Thymus (tissue), 14 donors: ENCODE measurements at places on chromosomes 6 and 20.

DNA sequence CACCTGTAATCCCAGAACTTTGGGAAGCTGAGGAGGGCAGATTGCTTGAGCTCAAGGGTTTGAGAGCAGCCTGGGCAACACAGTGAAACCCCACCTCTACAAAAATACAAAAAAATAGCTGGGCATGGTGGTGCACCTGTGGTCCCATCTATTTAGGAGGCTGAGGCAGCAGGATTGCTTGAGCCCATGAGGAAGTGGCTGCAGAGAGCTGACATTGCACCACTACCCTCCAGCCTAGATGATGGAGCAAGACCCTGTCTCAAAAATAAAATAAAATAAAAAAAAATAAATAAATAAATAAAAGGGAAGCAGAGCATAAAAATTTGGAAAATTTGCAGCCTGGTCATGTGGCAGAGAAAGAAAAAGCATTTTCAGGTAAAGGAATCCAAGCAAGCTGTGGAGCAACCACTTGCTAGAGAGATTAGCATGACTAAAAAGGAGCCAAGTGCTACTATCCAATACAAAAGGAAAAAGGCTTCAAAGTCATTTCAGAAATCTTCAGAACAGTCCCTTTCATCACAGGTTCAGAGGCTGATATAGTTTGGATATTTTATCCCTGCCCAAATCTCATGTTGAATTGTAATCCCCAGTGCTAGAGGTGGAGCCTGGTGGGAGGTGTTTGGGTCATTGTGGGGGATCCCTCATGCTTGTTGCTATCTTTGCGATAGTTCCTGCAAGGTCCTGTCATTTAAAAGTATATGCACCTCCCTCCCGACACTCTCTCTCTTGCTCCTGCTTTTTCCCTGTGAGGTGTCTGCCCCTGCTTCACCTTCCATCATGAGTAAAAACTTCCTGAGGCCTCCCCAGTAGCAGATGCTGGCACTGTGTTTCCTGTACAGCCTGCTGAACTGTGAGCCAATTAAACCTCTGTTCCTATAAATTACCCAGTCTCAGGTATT is 11.2 kb upstream of the TTK start:
- no peak for DNase-seq

DNA sequence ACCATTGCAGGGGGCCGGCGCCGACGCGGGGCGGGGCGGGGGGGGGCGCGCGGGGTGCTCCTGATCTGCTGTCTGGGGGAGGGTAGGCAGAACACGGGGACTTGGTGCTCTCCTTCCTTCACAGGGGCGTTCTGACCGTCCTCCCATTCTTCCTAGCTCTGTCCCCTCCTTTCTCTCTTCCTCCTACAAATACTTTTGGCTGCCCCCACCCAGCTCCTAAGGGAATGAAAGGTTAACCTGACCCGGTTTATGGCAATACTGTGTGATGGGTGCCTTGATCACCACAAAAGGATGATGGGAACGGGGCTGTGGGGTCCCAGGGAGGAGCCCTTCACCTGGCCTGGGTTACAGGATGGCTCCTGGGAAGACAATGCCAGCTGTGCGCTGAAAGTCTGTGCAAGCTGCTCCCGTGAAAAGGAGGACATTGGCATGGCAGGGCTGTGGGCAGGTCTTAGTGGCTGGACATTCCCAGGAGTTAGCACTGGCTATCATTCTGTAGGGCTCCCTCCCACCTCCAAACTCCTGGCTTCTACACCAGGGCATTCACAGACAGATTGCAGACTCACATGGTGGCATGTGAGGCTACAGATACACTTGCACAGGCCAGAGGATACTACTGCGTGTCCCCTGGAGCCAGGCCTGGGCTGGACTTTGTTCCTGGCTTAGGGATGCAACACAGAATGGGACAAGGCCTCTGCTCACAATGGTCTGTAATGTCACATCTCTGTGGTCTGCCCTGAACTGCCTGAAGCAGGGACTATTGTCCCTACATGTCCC is 1.9 kb upstream of the TPD52L2 start:
- no peak for DNase-seq

- DNase-seq = no peak
Measured at GRCh38 chr6:27407153-27407814, 18.7 kb downstream of the ZNF391 start.

GRCh38 chr6:159473475-159474263 is 219.4 kb downstream of the SOD2 start:
- no peak for DNase-seq

GRCh38 chr6:158781692-158782373 is 37.3 kb downstream of the EZR start:
- no peak for DNase-seq

GRCh38 chr6:169638915-169639314 is 62.9 kb downstream of the WDR27 start:
- DNase-seq = no peak

- DNase-seq = no peak
Measured at GRCh38 chr6:158799051-158799792, 19.9 kb downstream of the EZR start.

DNA sequence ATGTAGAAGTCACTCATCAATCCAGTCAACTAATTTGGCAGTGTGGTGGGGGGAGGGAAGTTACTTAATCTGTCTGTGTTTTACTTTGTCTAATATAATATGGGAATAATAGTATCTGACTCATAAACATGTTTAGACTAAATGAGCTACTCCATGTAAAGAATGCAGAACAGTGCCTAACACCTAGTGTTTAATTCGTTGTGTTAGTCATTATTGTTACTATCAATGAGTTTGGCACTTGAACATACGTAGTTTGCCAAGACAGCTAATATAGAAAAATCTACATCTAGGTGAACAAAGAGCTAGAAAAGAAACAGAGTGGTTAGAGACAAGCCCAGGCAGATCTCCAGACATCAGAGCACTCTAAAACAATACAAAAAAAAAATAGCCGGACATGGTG is 49.1 kb downstream of the IRAK1BP1 start:
- DNase-seq = no peak

DNA sequence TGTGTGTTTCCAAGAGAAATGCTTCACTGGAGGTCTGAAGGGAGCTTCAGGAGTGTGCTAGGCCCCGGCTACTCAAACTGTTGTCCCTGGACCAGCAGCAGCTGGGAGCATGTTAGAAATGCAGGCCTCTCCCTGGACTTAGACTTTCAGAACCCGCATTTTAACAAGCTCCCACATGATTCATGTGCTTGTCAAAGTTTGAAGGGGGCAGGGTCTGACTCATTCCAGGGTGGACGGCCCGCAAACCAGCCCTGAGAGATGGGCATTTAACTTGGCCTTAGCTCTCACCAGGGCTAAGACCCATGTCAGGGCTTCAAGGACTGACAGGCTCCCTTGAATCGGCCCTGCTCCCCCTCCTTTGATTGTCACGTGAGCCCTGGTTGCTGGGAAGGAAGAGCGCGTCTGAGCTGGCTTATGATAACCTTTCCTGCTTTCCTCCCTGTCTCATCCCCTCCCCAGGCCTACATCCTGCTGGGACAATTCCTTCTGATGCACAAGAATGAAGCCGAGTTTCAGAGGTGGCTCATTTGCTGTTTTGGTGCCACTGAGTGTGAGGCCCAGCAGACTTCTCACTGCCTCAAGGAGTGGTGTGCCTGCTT is 35.5 kb downstream of the BANF2 start:
- no peak for DNase-seq

- DNase-seq = no peak
Measured at GRCh38 chr6:25960734-25961133, 1.9 kb upstream of the TRIM38 start.

GRCh38 chr20:60928341-60928740 is 323.7 kb upstream of the CDH4 start:
- DNase-seq = no peak

DNA sequence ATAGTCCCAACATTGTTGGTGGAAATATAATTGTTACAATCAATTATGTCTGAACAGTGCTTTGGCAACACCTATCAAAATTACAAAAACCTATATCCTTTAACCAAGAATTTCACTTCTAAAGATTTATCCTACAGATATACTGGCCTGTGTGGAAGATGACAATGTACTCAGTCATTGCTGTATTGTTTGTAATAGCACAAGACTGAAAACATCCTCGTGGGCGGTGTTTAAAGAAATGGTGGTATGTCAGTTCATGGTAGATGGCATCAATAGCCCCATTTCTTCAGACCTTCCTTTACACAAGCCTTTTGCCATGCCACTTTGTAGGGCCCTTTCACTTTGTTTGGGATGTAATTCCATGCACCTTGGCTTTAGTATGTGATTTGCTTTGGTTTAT is 9.8 kb upstream of the TPBG start:
- no peak for DNase-seq

DNA sequence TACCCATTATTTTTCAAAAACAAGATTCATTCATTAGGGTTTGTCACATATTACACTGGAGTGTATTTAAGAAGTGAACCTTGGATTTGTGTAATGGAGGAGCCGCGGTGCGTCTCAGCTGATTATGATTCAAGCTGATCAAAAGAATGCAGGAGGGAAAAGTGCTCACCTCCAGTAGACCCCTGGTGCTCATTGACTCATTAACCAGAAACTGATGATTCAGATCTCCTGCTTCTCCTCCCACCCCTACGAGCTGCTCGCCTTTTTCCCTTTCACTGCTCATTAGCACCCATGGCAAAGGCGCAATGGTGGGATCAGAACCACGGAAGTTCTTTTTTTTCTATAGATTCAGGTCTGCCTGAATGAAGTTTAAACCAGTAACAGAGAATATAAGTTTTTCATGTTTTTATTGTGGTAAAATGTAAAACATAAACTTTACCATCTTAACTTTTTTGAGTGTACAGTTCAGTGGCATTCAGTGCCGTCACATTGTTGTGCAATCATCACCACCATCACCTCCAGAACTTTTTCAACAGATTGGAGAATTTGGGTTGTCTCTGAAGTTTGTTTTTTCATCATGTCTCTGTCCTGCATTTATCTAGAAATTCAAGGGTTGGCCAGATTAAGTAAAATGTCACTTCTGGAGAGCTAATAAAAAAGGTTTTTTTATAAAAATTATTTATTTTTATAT is 101.6 kb downstream of the LINC00237 start:
- DNase-seq = no peak

- DNase-seq = no peak
Measured at GRCh38 chr6:10730254-10730653, 7.4 kb downstream of the TMEM14C start.

DNA sequence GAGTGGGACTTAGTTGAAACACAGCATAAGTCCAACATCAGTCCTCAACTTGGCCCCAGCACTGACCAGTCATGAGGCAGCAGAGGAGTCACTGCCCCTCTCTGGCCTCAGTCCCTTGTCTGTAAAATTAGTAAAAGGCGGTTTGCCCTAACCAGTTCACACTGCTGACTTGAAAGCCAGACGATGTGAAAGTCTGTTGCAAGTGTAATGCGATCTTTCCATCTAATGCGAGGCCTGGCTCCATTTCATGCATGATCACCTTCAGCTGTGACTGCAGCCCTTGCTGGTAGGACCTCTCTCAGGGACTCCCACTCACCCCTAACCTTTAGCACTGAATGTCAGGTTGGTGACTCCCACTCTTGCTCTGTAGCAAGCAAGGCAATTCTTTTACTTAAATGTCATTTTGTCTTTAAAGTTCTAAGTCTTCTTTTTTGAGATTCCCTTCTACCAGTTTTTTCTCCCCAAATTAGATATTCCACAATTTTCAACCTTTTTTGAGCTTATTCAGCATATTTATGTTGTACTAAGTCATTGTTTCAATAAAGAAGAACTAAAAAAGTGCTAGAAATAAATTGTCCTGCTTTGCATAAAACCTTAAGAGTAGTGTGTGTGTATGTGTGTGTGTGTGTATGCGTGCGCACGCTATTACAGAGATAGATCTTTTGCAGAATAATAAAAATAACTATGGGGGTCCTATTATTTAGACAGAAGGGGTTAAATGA is 245.5 kb downstream of the PACRG start:
- no peak for DNase-seq

DNA sequence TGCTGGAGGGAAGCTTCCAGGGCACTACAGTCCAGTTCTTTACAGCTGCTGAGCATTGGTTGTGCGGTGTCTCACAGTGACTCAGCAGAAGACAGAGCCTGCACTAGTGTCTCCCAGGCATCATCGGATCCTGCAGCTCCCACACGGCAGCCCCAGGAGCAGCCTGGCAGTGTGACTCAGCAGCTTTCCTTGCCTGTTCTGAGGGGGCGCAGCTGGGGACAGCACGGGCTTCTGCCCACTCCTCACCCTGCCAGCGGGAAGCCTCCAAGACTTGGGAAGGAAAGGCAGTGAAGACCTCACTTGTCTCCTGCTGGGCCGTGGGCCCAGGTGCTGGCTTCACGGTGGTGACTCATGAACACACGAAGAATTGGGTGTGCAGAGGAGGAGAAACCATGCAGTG is 165.4 kb downstream of the SYNDIG1 start:
- no peak for DNase-seq

DNA sequence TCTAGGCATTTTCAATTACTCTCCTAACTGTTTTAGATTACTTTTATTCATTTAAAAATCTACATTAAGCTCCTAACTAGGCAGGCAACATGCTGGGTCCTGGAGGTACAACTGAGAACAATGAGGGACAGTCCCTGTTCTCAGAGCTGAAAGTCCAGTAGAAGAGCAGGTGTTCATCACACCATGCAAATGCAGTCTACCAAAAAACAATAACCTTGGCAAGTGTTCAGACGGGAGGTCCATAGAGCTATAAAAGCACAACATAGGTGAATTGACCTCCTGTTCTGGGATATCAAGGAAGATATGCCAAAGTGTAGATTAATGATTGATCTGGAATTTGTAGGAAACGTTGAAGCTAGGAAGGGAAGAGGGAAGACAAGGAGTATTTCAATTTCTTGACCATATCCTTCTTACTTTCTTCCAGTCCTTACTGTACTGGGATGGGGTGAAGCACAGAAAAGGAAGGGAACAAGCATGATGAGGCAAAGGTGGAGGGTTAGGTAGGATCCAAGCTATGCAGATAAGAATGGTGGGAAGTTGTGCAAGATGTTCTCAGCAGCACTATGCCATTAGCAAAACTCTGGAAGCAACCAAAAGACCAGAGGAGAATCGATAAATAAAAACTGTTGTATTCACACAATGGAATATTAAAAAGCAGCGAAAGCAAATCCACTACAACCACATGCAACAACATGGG is 485.7 kb upstream of the JARID2 start:
- DNase-seq = no peak

GRCh38 chr6:69422020-69422419 is 374.8 kb downstream of the LMBRD1 start:
- no peak for DNase-seq

- DNase-seq = no peak
Measured at GRCh38 chr6:133891149-133891926, 2.4 kb downstream of the TCF21 start.

GRCh38 chr6:160146454-160147145 is 25.0 kb downstream of the SLC22A1 start:
- no peak for DNase-seq

DNA sequence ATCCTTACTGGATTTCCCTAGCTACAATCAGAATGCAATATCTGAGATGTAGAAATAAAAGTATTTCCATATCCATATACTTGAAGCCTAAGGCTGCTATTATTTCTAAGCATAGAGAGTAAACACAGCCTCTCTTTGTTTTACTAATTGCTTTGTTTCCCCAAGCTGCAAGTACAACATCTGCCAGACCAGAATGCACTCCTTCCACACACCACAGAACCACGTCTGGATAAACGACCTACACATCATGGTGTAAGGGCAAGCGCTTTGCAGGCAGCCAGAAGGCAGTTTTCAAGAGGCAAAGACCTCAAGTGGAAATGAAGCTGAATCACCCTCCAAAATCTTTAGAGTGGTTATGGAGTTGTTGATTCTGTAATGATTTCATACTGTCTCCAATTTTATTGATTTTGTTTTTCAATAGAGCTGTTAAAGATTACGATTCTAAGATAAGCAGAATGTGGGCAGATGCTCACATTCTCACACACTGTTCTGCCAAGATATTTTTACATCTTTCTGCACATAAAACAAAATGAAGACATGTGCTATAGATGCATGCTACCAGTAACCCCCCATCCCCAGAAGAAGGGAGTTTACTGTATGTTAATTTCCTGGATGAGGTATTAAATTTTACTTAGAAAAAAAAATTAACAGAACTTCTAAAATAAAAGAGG is 88.8 kb downstream of the THEMIS start:
- no peak for DNase-seq
